ENCODE measurements at places on chromosomes 4 and X.
A peak's percentile ranks its signal among the peaks of the same experiment; 100 is the strongest.

- peak; percentile 89 for DNase-seq
Measured at GRCh38 chrX:24693453-24694202, at the start of gene POLA1. Gene POLA1 (plus strand): TSS chrX:24693918. CDS start chrX:24693962, 44 bp downstream.

GRCh38 chr4:24668956-24669355 lies 84.6 kb upstream of the DHX15 start:
- DNase-seq, result no peak

GRCh38 chr4:86664959-86665358 lies 70.8 kb downstream of the PTPN13 start:
- DNase-seq, result no peak

GRCh38 chr4:99394896-99395295 lies 40.2 kb downstream of the ADH7 start:
- DNase-seq, result no peak

DNA sequence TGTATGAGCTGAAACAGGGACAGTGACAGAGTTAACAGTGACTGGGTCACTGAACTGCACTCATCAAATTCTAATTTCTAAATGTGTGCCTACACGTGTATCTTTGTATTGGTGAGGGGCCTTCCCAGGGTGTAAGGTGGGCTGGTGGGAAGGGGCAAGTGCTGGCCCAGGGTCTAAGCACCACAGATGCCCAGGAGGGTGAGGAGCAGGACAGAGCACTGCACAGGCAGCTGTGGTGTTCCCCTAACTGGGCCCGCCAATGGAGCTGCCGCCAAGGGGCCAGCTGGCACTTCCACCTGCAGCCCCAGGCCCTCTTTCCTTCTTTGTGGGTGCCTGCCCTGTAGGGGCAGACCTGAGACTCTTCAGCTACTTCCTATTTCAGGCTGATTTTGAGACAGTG lies 349.9 kb downstream of the ARHGAP10 start:
- DNase-seq, result no peak

GRCh38 chrX:150310881-150311280 lies 52.2 kb upstream of the MAMLD1 start:
- no peak for DNase-seq

DNA sequence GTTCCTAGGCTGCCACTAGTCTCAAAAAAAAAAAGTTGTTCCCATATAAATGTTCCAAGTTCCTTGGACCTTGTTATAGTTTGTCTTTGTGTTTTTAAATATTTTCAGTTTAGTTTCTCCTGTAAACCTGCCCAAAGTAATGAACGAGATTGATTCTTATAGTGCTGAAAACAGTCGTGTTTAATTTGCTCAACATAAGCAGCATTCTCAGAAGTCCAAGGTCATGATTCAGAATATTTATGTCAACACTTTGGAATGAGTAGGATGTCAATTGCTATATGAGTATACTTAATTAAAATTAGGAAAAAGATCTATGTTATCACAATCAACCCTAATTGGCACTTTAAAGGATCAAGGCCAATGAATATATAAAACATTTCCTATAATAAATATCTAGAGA lies 510.9 kb downstream of the PPP4R3C start:
- no peak for DNase-seq

DNA sequence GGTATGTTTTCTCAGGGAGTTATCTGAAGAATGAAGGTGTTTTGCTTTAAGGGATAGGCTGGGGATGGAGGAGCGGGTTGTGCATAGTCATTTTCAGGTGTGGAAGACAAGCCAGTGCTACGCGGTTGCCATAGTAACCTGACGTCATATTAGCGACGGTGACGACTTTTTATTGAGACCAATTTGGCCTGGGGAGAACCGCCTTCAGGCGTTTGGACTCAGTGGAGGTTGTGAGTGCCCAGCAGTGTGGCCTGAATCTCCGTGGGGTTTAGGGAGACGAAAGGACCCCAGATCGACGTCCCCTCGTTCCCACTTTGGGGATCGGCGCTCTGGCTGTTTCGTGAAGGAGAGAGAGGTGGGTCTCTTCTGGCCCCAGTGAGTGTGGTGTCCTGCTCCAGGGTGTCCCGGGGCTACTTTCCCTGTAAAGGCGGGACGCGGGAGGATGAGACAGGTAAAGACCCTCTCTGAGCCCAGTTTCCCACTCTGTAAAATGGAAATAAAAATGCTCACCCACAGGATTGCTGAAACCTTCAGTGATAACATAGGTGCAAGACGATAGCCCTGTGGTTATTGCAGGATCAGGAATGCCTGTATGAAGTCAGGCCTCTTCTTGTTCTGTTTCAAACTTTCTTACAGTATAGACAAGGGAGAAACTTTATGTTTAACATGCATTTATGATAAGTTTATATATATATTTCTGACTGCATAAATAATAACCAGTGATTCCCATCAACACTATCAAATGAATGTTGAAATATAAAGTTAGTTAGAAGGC lies 48.6 kb downstream of the GPRASP3 start:
- DNase-seq, result peak; percentile 51

DNA sequence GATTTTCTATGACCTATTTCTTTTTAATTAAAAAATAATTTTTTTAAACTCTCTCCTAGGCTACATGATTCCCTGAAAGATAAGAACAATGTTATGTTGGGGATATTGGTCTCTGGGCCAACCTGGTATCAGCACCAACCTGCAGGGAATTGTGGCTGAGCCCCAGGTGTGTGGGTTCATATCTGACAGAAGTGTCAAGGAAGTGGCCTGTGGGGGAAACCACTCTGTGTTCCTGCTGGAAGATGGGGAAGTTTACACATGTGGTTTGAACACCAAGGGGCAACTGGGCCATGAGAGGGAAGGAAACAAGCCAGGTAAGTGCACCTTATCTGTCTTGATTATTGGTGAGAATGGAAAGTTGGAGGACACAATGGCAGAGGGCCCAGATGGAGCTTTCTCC lies 13.5 kb downstream of the HERC3 start:
- DNase-seq, result no peak

DNA sequence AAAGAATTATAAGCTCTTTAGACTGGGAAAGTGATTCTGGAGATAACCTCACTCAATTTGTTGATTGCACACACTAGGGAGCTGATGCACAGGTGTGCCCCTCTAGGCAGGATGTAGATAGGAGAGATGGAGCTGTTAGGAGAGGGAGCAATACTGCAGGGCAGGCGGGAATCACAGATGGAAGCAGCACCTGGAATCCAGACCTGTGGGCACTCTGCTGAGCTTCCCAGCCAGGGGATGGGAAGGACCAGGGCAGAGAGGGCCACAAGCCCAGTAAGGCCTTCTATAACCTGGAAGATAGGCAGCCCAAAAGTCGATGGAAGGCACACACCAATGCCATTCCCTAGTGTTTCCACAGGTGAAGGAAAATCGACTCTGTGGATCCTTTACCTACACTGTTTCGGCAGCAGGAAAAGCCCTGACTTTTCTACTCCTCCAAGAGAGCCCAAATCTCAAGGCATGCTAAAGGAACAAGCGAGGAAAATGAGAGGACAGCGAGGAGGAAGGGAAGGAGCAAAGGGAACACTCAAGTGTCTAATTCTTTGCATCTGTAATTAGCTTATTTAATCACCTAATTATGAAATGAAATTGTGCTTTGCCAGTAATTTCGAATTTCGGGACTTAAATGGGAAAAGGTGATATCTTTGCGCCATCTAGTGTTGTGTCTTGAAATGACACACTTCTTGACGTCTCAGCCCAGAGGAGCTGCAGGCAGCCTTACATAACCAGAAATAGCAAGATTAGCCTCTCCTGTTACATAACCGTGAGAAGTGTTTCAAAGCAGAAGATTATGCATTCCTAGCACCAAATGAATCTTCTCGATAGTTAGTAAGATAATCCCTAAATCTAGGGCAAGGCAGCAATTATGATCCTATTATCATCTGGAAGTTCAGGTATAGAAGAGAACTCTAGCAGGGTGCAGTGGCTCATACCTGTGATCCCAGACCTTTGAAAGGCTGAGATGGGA lies 31.0 kb upstream of the TLR3 start:
- DNase-seq, result peak; percentile 76

DNA sequence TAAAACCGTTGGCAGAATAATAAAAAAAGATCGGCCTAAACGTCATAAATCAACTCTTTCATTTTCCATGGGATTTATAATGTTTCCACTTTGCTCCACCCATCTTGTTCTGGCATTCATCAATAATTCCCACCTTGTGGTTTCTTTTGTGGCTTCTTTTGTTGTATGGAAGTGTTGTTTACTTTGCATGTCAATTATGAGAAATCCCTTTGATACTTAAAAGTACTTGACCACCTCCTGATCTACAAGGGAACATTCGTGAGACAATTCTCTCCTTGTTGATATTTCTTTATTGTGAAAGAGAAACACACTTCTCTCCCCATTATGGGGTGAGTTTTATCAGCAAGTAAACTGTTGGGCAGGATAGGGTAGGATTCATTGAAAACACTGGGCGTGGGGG lies 2.8 kb downstream of the AMELX start:
- no peak for DNase-seq

GRCh38 chr4:83961575-83961974 lies 425.7 kb downstream of the GPAT3 start:
- DNase-seq, result no peak

DNA sequence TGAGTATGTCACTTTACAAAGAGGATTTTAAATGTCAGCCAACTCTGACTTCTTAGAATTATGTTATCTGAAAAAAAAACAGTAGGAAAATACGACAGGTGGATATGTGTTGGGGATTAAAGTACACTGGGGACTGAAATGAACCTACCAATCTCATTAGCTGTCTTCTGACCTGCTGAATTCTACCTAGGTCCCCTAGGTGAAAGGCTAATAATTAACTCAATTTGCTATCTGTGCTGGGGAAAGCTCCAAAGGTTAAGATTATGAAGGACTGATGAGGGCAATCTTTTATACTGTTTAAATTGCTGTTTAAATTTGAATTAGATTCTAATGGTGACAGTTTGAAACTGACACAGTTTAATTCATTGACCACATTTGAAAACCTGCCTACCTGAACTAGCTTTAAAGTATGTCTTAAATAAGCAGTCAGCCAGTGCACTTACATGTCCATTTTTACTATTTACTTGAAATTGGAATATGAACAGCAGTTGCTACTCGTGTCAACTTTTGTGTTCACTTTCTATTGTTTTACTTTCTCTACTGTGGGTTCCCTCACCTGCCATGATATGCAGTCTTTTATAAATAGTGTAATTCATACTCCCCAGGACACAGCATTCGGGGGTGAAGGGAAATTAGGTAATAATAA lies 977.3 kb downstream of the C4orf33 start:
- DNase-seq, result no peak

DNA sequence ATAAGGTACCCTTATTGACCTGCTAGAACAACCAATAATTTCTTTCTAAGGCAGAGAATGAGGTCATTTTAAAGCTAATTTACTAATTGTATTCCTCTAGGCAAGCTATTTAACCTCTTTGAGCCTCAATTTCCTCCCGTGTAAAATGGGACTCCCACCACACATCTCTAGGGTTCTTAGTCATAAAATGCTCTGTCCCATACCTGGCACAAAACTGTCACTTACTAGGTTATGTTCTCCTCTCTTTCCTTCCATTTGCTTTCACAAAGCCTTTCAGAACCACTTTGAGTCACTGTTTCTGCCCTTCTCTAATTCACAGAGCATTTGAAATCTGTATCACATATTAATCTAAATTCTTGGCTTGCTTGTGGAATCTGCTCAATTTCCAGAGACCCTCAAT lies 2.4 kb upstream of the GPR82 start:
- no peak for DNase-seq

- DNase-seq, result no peak
Measured at GRCh38 chr4:102878901-102879300, 10.1 kb downstream of the CISD2 start.

DNA sequence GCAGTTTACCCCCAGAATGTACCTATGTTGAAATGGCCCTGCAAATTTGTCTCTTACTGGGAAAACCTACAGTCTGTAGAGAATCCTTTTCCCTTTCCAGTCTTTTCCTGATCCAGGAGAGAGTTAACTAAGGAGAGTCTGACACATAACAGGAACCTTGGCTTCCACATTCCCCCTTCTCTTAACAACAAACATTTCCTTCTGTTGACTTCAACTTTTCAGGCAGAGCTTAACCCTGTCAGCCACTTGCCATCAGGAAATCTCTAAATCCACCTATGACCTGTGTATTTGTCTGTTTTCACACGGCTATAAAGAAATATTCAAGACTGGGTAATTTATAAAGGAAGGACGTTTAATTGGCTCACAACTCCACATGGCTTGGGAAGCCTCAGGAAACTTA lies 45.6 kb upstream of the GPR78 start:
- DNase-seq, result no peak

DNA sequence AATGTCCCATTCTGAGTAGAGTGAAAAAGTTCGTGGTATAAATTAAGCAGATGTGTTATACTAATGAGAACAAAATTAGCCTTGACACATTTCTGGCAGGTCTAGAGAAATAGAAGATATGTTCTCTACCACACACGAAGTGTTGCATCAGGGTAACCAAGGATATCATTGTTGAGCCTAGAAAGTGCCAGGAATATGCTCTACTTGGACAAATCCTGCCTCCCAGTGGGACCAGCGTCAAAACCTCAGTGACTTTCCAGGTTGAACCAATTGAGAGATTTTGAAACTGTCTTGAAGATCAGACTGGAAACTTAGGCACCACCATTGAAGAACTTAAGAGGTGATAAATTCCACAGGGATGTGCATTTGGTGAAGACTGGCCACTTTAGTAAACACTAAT lies 115.9 kb downstream of the HPGD start:
- no peak for DNase-seq

DNA sequence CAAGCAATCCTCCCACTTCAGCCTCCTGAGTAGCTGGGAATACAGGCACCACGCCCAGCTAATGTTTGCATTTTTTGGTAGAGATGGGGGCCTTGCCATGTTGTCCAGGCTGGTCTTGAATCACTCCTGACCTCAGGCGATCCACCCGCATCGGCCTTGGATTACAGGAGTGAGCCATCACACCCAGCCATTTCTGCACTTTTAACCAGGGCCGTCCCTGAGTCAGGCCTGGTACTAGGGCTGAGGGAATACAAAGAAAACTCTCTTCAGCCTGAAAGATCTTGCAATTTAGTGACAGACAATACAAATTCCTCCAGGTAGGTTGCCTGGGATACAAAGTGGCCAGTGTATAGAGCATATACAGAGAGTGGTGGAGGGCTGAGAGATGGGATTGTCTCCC lies 65.8 kb downstream of the BCOR start:
- DNase-seq, result no peak

DNA sequence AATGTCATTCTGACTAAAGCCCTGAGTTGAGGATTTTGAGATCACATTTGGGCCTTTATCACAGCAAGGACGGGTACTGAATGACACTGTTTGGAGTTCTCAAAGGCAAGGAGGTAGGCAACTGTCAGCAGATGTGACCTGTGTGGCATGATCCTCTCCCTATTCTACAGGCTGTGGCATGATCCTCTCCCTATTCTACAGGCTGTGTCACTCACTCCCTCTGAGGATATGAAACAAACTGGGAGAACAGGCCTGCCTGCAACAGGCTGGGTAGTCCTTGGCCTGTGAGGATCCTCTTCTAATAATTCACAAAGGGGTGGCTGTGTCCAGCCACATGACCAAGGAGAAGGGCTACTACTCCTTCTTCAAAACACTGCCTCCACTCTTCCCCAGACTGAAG lies 14.9 kb upstream of the TCEANC start:
- no peak for DNase-seq

Data from Kasumi-1 (cell line).